A673 (cell line): ENCODE measurements at places on chromosomes 11 and 22. TPM values are rescaled to one million over a fixed set of nuclear protein-coding genes. Genes with fewer than 3 reads are reported as not detected.

DNA sequence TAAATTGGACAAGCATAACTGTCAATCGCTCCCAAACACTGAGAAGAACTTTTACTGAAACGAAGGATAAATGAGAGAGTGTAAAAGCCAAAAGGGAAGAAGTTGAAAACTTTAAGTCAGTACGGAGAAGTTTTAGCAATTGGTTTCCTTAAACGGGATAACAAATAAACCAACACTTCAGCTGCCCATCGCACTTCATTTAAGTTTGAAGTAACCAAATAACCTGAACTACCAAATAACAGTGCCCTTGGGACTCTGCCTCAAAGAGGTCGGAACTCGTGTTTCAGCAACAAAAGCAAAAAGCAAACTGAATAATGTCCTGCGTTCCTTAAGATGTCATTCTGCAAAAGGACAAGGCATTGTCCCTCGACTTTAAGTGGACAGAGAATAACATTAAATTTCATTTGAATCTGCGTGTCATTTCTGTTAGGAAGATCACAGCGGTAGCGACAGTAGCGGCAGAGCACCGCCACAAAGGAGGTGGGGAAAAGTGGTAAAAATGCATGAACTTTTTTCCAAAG is 127.0 kb upstream of the C11orf58 start:
- peaks cover 14% of the 10 kb centered on the region for H3K4me1 ChIP-seq
- H3K27ac ChIP-seq: no peak overlapping the region
- no peaks in the 10 kb centered on the region for H3K27me3 ChIP-seq
- no peaks in the 10 kb centered on the region for H3K36me3 ChIP-seq
- DNase-seq: no peak
- peak overlapping the region; percentile 61 for H3K4me3 ChIP-seq

- H3K27ac ChIP-seq: peak overlapping the region; percentile 92
- no peaks in the 10 kb centered on the region for H3K27me3 ChIP-seq
- H3K4me3 ChIP-seq: peak overlapping the region; percentile 87
- peaks cover 35% of the 10 kb centered on the region for H3K36me3 ChIP-seq
- H3K4me1 ChIP-seq: peaks cover 18% of the 10 kb centered on the region
Measured at GRCh38 chr11:119100246-119100970, 1.2 kb downstream of the DPAGT1 start.

DNA sequence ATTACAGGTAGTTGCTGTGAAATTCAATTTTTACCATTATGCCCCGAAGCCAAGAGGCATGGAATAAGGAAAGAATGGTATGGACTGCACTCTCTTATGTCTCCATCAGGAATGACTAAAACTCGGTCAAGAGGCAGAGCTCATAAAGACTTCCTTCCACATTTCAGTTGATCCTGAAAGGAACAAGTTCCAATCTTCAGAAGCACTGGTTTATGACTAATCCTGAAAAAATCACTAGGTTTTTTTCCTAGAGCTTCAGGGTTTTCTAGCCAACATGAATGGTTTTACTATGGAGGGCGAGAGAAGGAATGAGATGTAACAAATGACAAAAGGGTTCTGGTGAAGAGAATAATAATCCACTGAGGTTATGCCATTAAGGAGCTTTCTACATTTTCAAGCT is 832.2 kb downstream of the NTM start:
- peaks cover 13% of the 10 kb centered on the region for H3K27me3 ChIP-seq
- no peaks in the 10 kb centered on the region for H3K36me3 ChIP-seq
- no peak overlapping the region for H3K4me3 ChIP-seq
- H3K4me1 ChIP-seq: no peaks in the 10 kb centered on the region
- no peak overlapping the region for H3K27ac ChIP-seq

DNA sequence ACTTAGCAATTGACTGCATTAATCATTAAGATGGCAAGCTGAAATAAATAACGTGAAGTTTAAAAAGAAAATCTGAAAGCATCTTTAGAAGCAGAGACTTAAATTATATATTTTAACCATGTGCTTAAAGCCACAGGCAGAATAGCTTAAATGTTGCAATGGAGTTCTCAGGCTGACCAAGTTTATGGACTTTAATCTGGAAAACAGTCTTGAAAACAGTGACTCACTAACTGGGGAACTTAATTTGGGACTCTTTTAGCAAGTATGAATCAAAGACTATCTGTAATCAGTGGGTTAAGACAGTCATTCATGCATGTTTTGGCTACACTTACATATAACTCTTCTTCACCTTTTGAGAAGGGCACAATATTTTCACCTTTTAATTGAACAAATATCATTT is 12.6 kb upstream of the GLYATL1 start:
- H3K4me3 ChIP-seq: no peak overlapping the region
- no peak overlapping the region for H3K27ac ChIP-seq
- no peaks in the 10 kb centered on the region for H3K4me1 ChIP-seq

- no peaks in the 10 kb centered on the region for H3K36me3 ChIP-seq
- H3K4me1 ChIP-seq: no peaks in the 10 kb centered on the region
- H3K4me3 ChIP-seq: no peak overlapping the region
- peaks cover 65% of the 10 kb centered on the region for H3K27me3 ChIP-seq
- no peak overlapping the region for H3K27ac ChIP-seq
- DNase-seq: no peak
Measured at GRCh38 chr22:25281675-25282345, 62.4 kb downstream of the CRYBB2 start.

DNA sequence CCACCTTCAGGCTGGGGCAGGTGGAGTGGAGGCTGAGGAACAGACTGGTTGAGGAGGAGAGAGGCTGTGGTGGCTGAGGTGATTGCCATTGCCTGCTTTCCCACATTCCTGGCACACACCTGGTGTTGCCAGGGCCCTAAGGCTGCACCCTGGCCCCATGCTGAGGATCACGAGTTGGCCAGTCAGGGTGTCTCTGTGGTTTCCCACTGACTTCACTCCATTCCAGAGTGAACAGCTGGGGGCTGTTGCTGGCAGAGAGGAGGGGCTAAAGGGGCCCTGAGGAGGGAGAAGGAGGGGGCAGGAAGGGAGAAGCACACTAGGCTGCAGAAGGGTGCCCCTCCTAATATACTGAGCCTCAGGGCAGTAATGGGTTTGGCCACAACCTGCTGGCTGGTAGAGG is 1.8 kb downstream of the TMEM86A start:
- no peaks in the 10 kb centered on the region for H3K36me3 ChIP-seq
- DNase-seq: no peak
- H3K27me3 ChIP-seq: peaks cover 4% of the 10 kb centered on the region

DNA sequence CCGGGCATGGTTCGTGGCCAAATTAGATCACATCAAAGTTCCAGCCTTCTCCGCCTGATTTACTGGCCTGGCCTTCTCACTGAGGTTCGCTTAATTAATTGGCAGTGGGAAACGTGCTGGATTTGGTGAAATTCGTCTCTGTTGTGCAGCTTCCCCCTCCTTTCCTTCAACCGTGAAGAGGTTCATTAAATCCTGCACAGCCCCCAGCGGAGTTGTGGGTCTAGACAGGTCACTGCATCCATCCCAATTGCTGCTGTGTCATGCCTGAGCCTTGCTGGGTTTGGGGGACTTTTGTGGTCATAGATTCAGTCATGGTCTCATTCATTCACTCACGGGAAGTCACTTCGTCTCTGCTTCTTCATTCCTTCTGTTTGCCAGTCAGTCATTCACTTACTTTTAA is 90.0 kb downstream of the INSC start:
- H3K27me3 ChIP-seq: no peaks in the 10 kb centered on the region
- DNase-seq: no peak
- H3K4me1 ChIP-seq: no peaks in the 10 kb centered on the region
- no peak overlapping the region for H3K27ac ChIP-seq

- no peak overlapping the region for H3K27ac ChIP-seq
- H3K4me1 ChIP-seq: peaks cover 11% of the 10 kb centered on the region
- H3K4me3 ChIP-seq: no peak overlapping the region
- H3K36me3 ChIP-seq: no peaks in the 10 kb centered on the region
- H3K27me3 ChIP-seq: no peaks in the 10 kb centered on the region
Measured at GRCh38 chr22:28911304-28911690, 27.9 kb downstream of the ZNRF3 start.

DNA sequence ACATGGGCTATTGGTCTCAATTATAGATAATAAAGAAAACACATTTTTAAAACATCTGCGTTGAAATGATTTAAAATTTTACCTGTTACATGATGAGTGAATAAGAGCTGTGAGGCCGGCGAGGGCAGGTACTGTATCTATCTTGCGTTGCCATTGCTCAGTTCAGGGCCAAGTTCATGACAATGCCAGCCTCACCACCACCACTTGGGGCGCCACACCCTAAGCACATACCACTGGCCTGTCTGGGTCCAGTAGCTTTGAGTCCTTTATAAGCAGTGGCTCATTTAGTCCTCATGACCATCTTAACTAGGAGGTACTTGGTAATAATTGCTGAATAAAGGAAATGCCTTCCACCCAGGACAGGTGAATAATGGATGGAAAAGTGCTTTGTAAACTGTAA is 14.5 kb upstream of the MB start:
- no peak overlapping the region for H3K4me3 ChIP-seq
- peak; percentile 53 for DNase-seq
- no peak overlapping the region for H3K27ac ChIP-seq
- H3K36me3 ChIP-seq: no peaks in the 10 kb centered on the region
- H3K4me1 ChIP-seq: peaks cover 10% of the 10 kb centered on the region

DNA sequence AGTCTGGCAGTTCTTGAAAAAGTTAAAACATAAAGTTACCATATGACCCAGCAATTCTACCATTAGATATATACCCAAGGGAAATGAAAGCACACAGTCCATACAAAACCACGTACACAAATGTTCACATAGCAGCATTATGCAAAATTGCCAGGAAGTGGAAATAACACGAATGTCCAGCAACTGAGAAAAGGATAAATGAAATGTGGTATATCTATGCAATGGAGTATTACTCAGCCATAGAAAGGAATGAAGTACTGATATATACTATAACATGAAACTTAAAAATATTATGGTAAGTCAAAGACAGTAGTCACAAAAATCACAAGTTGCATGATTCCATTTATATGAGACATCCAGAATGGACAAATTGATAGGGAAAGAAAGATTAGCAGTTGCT is 57.9 kb downstream of the C2CD3 start:
- H3K27ac ChIP-seq: no peak overlapping the region
- DNase-seq: no peak
- no peak overlapping the region for H3K4me3 ChIP-seq
- peaks cover 22% of the 10 kb centered on the region for H3K36me3 ChIP-seq

- H3K27ac ChIP-seq: no peak overlapping the region
- H3K4me3 ChIP-seq: no peak overlapping the region
- H3K4me1 ChIP-seq: peaks cover 5% of the 10 kb centered on the region
Measured at GRCh38 chr11:120746836-120747609, 235.5 kb downstream of the GRIK4 start.

DNA sequence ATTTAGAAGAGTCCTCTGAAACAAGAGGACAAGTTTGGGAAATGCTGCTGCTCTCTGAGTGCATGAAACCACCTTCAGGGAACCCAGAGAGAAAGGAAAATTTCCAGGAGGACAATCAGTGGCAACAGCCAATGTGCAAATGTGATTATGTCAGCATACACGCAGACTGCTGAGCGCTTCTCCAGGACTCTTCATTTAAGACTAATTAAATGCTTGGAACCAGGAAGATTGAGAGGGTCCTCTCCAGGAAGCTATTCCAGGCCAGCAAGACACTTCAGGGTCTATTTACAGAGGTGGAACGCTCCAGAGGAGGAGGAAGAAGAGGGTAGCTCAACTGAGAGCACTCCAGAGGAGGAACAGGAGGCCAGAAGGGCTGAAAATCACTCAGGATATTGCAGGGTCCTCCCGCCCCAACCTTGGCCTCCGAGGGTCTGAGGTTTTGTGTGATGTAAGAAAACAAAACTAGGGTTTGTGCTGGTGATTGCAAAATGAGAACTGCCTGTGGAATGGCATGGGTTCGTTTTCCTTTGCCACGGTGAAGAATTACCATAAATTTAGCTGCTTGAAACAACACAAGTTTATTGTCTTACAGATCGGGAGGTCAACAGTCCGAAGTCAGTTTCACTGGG is 14.1 kb upstream of the HTR3A start:
- H3K36me3 ChIP-seq: no peaks in the 10 kb centered on the region
- no peak overlapping the region for H3K27ac ChIP-seq
- H3K4me1 ChIP-seq: no peaks in the 10 kb centered on the region
- peaks cover 5% of the 10 kb centered on the region for H3K27me3 ChIP-seq

GRCh38 chr11:83192606-83193245 is 786 bp upstream of the ANKRD42 start:
- H3K27ac ChIP-seq: peak overlapping the region; percentile 91
- H3K4me1 ChIP-seq: peaks cover 7% of the 10 kb centered on the region
- no peaks in the 10 kb centered on the region for H3K27me3 ChIP-seq

- no peak overlapping the region for H3K27ac ChIP-seq
- peaks cover 22% of the 10 kb centered on the region for H3K27me3 ChIP-seq
- H3K36me3 ChIP-seq: no peaks in the 10 kb centered on the region
- H3K4me3 ChIP-seq: no peak overlapping the region
- H3K4me1 ChIP-seq: no peaks in the 10 kb centered on the region
Measured at GRCh38 chr11:131677828-131678470, 307.5 kb downstream of the NTM start.

GRCh38 chr22:30609260-30610185 is 2.5 kb downstream of the TCN2 start:
- peak; percentile 12 for DNase-seq
- no peaks in the 10 kb centered on the region for H3K36me3 ChIP-seq
- no peak overlapping the region for H3K27ac ChIP-seq

DNA sequence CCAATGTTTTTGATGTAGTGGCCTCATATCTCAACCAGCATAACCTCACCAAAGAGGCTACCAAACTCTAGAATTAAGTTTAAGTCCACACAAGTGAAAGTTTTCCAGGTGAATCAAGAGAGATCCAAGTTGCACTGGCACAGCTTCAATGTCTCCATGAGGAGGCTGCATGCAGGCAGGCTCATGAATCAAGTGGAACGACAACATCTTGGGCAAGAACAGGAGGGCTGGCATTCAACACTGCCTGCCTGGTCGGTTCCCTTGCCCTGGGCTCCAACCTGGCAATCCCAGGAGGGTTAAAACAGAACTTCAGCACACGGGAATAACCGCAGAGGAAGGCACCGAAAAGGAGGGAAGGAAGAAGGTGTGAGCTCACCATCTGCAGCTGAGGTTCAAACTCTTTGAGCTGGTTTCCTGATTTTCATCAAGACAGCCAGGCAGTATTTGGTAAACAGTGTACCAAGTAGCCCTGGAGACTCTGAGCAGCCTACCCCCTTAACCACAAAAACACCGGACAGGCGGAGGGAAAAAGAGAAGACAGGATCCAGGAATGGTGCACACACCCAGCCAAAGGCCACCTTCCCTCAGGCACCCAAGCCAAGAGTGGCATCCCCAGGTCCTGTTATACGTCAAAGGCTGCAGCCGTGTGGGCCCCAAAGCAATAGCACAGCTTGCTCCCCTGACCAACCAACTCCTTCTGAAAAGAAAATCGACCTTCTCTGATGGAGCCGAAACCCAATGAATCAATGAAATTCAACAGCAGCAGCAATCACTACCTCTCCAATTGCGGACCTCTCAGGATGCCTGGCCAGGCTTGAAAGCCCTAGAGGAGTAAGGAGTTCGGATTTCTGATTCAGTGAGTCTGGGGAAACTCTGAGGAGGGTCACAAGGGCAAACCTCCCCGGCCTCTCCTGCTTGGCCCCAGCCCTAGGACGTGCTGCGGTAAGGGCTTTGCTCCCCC is 1.3 kb downstream of the PACSIN2 start:
- H3K36me3 ChIP-seq: no peaks in the 10 kb centered on the region
- DNase-seq: no peak
- H3K27ac ChIP-seq: peak overlapping the region; percentile 63
- H3K4me1 ChIP-seq: peaks cover 10% of the 10 kb centered on the region

The FOXRED1 gene
- 72.6 and 76.1 TPM in 2 replicates for total RNA-seq

The MTMR3 gene
- total RNA-seq: 25.0 and 26.4 TPM in 2 replicates

The OR52A1 gene
- not detected in 2 replicates for total RNA-seq

The CARS1 gene
- 76.4 and 106 TPM in 2 replicates for total RNA-seq

The AIFM3 gene
- total RNA-seq: 0.48 TPM in 1 of 2 replicates, not detected in the other

The FGF4 gene
- total RNA-seq: not detected in 2 replicates
